GM12891 (cell line): ENCODE measurements at places on chromosomes 2 and 18.

GRCh38 chr2:29613792-29614266 lies 307.6 kb downstream of the ALK start:
- DNase-seq, result no peak

- no peak for DNase-seq
These were observed 37.3 kb upstream of the MALL start for GRCh38 chr2:110152943-110153342.

- no peak for DNase-seq
These were observed 336.3 kb downstream of the NYAP2 start for GRCh38 chr2:225735844-225736243.

DNA sequence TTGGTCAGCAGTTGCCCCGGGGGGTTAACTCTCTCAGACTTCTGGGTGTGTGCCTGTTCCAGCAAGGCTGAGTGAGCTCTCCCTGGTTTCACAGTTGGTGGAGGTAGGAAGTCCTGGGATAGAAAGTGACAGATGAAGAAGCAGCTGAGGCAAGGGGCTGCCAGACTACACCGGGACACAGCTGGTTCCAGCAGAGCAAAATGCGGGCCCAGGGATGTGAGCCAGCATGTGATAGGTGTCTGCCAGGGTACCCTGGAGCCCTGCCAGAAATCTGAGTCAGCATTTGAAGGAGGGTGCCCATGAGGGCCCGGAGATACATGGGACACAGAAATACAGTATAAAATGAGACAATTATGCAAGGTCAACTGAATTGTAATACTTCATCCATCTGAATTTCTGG lies 79.3 kb upstream of the LGALSL start:
- no peak for DNase-seq

- DNase-seq, result no peak
These were observed 125.2 kb downstream of the PTGR3 start for GRCh38 chr18:75083761-75084160.

- no peak for DNase-seq
These were observed 41.6 kb upstream of the MGAT4A start for GRCh38 chr2:98772536-98772935.

DNA sequence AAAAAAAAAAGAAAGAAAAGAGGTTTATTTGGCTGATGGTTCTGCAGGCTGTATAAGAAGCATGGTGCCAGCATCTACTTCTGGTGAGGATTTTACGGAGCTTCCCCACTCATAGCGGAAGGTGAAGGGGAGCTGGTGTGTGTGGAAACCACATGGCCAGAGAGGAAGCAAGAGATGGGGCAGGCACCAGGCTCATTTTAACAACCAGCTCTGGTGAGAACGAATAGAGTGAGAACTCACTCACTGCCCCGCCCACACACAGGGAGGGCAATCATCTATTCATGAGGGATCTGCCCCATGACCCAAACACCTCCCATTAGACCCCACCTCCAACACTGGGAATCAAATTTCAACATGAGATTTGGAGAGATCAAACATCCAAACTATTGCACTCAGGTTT lies 68.5 kb downstream of the MOGAT1 start:
- no peak for DNase-seq

GRCh38 chr18:44818668-44819403 lies 138.1 kb downstream of the SETBP1 start:
- DNase-seq, result no peak

DNA sequence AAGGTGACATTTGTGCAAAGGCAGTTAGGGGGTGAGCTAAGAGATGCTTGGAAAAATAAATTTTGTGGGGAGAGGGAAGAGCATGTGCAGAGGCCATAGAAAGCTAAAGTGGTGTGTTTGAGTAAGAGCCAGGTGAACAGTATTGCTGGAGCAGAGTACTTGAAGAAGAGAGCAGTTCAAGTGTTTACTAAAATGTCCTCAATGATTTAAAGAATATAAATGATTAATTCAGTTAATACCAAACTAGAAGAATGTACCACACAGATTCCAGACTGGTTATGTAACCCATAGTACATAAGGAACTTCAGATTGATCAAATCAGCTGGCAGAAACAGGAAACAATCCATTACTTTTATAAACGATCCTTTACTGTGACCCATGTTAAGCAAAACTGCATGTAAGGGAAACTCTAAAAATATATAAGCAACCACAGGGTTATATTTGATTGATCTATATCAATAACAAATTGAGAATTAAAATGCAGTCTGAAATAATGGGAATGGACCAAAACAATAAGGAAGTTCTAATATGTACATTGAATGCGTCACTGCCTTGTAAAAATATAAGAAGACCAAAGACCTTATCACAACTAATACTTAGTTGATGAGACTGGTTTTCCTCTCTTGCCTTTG lies 76.9 kb downstream of the LDAH start:
- DNase-seq, result no peak

GRCh38 chr2:70657246-70657645 lies 103.6 kb upstream of the TGFA start:
- DNase-seq, result no peak

DNA sequence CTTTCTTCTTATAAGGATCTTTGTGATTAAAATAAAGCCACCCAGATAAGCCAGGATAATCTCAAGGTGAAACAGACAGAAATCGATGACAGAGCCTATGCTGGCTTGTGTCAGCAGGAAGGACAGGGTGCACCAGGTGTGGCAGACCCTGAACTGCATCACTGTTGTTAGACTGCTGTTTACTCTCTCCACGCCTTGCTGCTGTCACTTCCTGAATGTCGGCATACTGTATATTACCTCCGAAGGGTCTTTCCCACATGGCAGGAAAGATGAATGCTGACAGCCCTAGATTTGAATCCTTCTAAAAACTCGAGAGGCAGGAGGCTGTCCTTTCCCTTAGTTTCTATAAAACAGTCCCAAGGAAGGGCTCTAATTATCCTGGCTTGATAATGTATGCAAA lies 18.9 kb upstream of the TMEM163 start:
- DNase-seq, result no peak

GRCh38 chr18:37496568-37496967 lies 69.0 kb downstream of the CELF4 start:
- no peak for DNase-seq

DNA sequence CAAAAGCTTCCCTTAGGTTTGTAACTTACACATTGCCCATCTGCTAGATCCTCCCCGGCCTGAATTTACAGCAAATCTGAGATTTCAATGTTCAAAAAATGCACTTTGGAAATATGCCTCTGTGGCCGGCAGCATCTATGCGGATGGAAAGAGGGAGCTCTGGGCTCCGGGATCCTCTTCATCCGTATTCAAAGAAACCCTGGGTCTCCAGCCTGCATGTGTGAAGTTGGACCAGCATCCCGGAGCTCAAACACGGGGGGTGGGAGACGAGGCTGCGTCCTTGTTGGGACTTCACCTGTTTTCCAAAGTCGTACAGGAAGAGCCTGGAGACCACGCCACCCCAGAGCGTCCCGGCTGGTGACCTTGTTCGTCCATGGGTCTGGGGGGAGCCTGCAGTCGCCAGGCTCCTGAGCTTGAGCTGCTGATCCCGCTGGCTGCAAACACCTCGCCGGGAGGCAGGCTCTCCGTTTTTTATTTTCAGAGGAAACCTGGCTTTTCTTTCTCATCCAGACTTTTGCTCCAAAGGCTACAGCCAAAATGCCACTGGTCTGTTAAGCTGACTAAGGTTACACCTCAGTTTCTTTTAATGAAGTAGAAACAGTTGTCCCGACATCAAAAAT lies 77.4 kb downstream of the PTGR3 start:
- DNase-seq, result no peak

GRCh38 chr2:158214431-158214830 lies 112.8 kb downstream of the UPP2 start:
- no peak for DNase-seq

DNA sequence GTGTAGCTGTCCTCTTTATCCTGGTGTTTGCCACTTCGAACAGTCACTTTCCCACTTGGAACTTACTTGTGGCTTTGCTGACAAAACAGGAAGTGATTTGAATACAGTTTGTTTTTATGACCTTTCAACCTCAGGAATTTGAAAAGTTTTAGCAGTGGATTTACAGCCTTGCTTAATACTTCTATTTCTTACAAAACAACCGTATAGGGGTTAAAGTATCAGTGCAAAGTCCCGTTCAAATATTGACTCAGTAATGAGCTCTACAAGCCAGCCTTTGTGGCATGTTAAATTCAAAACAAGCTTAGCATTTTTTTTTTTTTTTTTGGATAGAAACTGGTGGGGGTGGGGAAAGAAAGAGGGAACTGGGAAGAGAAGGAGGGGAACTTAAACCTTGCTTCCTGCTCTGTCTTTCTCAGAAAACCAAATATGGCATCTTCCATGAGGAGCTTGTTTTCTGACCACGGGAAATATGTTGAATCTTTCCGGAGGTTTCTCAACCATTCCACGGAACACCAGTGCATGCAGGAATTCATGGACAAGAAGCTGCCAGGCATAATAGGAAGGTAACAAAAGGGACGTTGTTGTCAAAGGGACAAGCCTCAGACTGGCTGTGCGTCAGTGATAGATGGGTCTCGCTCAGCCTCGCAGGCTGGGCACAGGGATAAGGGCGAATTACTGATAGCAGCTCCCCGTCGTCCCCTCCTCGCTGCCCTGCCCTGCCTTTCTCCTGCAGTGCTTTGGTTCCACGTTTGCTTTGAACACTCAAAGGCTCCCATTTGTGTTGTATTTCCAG lies at the start of gene HNMT:
HNMT (plus strand) TSS at position 408 of the 793 bp plus-strand sequence; CDS start at position 427, 19 bp downstream.
- DNase-seq, result no peak

- DNase-seq, result no peak
These were observed 26.9 kb upstream of the HS6ST1 start for GRCh38 chr2:128345436-128346165.

DNA sequence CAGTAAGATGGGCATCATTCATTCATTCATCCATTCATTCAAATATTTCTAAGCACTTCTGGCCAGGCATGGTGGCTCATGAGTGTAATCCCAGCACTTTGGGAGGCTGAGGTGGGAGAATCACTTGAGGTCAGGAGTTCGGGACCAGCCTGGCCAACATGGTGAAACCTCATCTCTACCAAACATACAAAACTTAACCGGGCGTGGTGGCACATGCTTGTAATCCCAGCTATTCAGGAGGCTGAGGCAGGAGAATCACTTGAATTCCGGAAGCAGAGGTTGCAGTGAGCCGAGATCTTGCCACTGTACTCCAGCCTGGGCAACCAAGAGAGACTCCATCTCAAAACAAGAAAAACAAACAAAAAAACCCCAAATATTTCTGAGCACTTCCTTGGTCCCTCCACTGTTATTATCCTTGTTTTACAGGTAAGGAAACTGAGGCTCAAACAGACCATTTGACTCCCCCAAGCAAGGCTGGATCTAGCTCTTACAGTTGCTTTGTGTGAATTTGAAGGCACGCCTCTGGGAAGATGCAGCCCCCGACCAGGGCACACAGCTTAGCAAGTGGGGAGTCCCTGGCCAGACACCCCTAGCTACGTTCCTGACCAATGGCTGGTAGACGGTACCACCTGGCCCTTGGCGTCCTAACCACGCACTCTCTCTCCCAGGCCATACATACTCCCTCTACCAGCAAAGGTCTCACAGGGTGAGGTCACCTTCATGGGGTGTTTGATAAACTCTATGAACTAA lies 50.6 kb upstream of the ODC1 start:
- DNase-seq, result no peak

DNA sequence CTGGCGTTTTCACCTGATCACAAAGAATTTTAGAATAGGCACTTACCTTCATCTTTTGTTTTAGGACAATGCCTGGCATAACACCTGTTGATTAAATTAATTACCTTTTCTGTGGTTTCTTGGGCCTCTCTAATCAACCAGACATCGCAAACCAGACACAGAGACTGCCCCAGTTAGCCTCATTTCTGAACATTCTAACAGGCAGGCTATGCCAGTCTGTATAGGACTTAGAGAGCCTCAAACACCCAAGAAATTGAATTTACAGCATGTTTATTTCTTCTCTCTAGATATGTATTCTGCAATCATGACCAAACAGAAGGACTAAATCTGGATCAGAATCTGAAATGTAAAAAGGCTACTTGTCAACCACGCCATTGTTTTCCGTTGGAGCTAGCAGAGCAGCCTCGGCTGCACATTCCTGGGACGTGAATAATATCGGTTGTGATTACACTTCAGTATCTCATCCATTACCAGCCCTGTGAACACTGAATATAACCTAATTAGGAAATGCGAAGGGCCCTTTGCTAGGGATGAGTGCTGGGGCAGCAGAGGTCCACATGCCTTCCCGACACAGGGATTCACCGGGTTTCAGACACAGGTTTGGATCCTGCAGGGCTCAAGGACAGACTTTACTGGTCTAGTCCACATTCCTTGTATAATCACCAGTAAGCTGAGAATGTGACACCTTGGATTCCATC lies 17.5 kb upstream of the CDC42EP3 start:
- no peak for DNase-seq

DNA sequence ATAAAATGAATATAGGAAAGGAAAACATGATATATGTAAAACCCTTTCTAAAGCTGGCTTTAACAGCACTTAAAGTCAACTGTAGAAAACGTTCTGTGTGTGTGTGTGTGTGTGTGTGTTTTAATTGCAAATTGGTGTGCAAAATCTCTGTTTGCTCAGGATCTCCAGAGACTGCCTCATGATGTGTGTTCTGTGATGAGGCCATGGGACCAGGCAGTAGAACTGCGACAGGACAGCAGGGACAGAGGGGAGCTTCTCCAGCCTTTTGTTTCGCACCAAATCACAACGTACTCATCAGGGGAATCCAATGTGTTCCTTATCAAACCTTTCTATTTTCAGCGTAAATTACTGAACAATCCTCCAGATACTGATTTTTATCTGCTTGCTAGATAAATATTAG lies 66.7 kb downstream of the NXPH2 start:
- no peak for DNase-seq

DNA sequence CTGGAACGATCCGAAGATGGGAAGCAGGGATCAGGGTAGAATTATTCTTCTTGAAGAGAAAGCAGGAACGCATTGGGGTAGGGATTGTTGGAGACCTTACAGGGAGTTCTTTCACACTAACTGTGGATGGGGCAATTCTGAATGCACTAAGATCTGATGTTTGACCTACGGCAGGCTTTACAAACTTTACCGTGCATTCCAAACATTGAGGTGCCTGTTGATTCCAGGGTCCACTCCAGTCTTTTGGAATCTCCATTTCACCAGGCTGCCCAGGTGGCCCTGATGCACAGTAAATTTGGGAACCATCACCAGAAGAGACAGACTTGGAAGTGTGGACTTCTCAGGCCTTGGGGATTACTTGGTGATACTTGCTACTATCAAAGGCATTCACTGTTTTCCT lies 76.9 kb downstream of the RFTN2 start:
- DNase-seq, result no peak

GRCh38 chr2:171447675-171448074 lies 13.6 kb downstream of the DCAF17 start:
- DNase-seq, result no peak

DNA sequence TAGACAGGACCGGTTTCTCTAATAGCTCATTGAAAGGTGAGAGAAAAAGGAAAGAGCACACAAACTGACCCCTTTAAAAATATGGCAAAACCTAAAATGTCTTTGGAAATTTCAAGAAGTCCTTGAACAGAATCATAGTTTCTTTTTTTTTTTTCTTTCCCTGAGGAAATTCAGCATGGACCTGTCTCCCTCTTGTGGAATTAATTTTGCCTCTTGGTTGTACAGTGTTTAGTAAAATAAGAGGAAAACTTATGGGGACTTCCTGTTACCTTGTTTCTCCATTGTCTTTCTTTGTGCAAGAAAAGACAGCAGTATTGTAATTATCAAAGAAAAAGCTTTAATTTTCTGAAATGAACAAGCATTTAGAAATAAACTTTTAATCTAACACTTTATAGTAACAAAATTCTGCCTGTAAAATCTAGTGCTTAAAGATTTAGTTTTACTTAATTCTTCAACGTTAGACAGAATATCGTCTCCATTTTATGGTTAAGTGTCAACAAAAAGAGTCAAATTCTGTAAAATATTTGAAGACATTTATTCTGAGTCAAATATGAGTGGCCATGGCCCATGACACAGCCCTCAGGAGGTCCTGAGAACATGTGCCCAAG lies 176.3 kb upstream of the NABP1 start:
- no peak for DNase-seq
